Activated naive CD4-positive, alpha-beta T cell (primary cell): ENCODE measurements at places on chromosomes 1 and 21.

DNA sequence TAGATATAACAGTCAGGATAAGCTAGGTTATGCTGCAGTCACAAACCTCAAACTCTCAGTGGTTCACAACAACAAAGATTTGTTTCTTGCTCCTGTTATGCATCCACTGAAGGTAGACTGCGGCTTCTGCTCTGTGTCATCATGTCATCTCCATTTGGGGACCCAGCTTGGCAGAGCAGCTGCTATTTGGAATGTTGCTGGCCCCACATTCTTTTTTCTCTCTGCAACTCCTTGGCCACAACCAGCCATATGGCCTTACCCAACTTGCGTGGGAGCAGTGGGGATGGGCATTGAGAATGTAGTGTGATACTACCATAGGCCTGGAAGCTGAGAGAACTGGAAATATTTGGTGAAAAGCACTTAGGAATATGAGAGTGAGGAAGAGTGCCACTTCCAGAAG is 26.4 kb downstream of the AGO4 start:
- DNase-seq = no peak

GRCh38 chr1:206049919-206050600 is 2.9 kb upstream of the RHEX start:
- DNase-seq = no peak

- DNase-seq = no peak
These were observed 53.8 kb upstream of the LMO4 start for GRCh38 chr1:87274851-87275250.

- no peak for DNase-seq
These were observed 36.7 kb upstream of the IL20 start for GRCh38 chr1:206828765-206829164.

DNA sequence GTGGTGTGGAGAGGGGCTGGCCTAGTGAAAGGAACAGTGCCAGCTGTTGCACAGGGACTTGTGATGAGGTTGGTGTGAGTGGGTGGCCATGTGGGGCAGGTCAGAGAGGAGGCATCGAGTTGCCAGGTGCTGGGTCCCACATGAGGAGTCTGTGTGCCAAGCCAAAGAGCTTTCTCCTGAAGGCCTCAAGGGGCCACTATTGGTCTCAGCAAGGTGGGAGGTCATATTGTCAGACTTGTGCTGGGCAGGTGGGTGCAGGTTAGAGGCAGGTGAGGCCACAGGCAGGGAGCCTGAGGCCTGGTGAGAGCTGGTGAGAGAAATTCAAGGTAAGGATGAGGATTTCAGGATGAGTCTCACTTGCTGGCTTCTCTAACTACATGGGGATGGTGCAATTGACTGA is 256.8 kb downstream of the DISC1 start:
- no peak for DNase-seq

GRCh38 chr1:166906647-166907046 is 30.6 kb upstream of the TADA1 start:
- no peak for DNase-seq

- peak; percentile 3 for DNase-seq
These were observed 124.5 kb downstream of the ZNF648 start for GRCh38 chr1:181936768-181937581.

GRCh38 chr1:19330449-19331135 is 18.5 kb downstream of the SLC66A1 start:
- no peak for DNase-seq

- no peak for DNase-seq
These were observed 52.5 kb downstream of the ANGPTL1 start for GRCh38 chr1:178818416-178818815.

DNA sequence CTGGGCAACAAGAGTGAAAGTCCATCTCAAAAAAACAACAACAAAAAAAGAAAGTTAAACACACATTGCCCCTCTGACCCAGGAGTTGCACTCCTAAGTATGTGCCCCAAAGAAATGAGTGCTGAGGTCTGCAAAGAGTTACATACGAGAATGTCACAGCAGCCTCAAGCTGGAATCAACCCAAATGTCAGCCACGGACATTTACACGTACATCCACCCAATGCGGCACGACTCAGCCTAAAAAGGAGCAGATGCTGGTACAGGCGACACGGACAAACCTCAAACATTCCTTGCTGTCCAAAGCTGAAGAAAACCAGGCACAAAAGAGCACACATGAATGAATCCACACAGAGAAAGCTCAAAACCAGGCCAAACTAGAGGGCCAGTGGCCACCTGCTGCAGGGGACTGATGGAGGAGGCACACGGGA is 46.8 kb upstream of the ECE1 start:
- DNase-seq = no peak

DNA sequence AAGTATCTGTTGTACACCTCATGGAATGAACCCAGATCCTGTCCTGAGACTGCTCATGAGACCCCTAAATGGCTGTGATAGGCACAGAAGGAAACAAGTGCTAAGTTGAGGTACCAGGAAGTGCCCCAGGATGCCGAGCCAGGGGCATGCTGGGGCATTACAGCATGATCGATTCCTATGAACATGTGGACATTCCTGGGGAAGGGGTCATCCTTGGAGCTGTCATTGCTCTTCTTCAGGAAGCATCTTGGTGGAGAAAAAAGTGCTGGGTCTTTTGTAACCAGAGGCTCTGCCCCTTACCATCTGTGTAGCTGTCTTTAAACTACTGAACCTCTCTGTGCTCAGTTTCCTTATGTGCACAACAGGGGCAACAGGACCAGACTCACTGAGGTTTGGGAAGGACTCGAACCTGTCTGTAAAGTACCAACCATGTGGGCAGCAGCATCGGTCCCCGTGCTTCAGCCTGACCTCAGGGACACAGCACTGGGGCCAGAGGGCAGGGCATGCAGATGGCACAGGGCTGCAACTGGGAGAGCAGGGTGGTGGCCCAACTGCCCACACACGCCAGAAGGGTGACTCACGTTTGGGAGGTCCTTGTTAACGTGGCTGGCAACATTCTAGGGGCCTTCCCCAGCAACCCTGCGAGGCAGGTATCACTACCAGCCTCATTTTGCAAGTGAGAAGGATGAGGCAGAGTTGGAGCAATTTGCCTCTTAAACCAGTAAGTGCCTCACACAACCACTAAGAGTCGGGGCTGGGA is 142.3 kb upstream of the EDN2 start:
- DNase-seq = no peak

DNA sequence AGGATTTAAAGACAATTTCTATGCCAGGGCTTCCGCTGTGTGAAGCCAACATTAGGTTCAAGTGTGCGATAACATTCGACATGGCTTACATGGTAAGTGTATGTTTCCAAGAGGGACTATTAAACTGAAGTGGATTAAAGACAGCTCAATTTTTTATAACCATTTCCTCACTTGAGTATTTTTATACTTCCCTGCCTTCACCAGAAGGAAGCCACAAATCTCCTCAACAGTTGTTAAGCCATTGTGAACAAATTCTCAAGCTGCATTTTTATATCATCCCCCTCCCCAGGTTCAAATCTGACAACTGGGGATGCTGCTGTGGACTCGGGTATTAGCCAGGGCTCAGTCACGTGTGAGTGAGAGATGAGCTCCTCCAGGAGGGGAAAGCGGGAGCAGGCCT is 116.3 kb downstream of the RHOU start:
- DNase-seq = no peak

DNA sequence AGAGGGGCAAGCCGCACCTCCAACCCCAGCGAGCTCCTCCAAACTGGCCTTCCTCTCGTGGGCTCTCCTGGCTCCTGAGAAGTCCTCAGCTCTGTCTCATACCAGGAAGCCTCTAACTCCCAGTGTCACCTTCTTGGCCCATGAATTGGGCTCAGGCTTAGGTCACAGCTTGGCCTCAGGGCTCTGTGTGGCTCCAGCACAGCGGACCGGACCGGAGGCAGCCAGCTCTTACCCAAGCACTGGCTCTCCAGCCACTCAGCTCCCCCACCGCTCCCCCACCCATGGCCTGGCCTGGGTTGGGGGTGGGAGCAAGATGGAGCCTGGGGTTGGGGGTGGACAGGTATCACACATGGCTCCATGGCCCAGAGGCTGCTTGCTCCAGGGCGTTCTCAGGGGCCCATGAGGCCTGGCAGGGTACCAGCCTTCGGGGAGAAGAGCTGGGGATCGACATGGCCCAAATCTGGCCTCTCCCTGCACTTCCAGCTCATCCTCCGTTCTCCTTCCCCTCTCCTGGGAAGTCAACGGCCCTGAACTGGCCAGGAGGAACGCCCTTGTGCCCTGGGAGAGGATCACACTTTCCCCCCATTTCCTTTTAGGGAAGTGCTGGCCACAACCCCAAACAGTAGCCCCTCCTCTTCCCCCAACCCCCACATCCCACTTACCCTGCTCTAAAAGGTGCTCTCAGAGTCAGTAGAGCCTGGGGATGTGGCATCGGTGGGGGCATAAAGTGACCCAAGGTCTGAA is 97.5 kb downstream of the CASZ1 start:
- no peak for DNase-seq

DNA sequence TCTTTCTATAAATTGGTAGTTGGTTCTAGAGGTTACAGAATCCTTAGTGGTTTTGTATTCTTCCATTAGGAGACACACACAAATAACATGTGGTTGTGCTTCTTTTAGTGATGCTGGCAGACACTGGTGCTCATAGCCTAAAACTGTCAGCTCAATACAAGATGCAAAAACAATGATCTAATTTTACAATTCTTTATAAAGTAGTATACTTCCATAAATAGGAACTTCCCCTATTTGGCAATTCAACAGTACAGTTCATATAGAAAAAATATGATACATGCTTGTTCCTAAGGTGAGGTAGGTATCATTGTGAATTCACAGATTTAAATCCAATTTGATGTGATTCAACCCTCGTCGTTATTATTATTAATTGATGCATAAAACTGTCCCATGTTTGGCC is 20.8 kb upstream of the CCDC17 start:
- DNase-seq = no peak

DNA sequence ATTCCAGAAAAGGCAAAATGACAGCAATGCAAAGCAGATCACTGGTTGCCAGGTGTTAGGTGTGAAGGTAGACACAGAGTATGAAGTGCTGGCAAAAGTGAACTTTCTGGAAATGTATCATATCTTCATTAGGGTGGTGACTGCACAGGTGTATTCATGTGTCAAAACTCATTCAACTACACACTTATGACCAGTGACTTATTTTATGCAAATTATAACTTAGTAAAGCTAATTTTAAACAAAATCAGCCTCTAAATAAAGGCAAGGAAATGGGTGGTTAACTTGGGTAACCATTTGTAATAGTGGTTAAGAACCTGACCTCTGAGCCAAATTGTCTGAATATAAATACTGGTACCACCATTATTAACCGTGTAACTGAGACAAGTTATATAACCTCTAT is 7.4 kb downstream of the COP1 start:
- no peak for DNase-seq

GRCh38 chr1:85062425-85063026 is 14.2 kb upstream of the MCOLN3 start:
- no peak for DNase-seq

GRCh38 chr1:31872658-31873636 is 57.1 kb upstream of the SPOCD1 start:
- no peak for DNase-seq

GRCh38 chr1:191125950-191126349 is 648.3 kb upstream of the BRINP3 start:
- no peak for DNase-seq

DNA sequence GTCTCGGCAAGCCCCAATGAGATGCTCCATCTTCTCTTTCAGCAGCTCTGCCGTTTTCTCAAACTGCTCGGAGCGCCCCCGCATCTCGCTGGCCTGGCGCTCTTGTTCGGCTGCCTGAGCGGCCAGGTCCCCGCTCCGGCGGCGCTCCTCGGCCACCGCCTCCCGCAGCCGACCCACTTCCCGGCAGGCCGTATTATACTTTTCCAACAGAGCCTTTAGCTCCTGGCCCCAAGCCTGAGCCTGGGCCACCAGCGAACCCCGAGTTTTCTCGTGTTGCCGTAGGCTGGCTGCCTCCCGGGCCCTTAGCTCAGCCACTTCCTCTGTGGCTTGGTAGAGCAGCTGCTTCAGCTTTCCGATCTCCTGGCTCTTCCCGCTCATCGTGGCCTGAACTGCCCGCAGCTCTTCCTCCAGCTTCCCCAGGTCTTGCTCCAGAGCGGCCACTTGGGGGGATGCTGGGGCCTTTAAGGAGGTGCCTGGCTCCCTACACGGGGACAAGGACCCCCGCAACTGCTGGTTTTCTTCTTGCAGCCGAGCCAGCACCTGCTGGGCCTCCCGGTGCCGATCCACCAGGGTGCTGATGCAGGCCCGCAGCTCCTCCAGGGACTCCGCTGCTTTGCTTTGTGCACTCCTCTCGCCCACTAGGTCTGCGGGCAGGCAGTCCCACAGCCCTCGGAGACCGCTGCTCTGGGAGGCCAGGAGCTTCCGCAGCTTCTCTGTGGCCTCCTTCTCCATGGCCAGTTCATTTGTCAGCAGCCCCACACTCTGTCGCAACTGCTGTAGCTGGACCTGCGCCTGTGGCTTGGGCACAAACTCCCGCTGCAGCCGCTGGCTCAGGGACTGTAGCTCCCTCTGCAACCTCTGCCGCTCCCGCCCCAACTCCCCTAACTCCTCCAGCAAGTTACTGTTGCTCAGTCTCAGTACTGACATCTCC is 13.4 kb upstream of the PIAS3 start:
- peak; percentile 29 for DNase-seq

DNA sequence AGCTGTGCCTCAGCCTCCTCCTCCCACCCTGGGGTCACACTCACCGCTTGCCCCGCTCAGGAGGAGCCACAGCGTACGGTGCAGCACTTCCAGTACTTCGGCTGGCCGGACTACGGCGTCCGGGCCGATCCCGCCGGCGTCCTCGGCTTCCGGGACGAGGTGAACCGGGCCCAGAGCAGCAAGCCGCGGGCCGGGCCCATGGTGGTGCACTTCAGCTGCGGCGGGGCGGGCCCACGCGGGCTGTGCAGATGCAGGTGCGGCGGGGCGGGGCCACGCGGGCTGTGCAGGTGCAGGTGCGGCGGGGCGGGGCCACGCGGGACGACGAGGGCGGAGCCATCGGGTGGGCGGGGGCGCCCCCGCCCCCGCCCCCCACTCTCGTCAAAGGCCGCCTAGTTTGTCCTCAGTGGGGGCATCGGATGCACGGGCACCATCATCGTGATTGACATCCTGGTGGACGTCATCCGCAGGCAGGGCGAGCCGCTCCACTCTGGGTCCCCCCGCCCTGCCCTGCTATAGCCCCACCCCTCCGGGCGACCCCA is 5.5 kb downstream of the RNF223 start:
- peak; percentile 17 for DNase-seq

DNA sequence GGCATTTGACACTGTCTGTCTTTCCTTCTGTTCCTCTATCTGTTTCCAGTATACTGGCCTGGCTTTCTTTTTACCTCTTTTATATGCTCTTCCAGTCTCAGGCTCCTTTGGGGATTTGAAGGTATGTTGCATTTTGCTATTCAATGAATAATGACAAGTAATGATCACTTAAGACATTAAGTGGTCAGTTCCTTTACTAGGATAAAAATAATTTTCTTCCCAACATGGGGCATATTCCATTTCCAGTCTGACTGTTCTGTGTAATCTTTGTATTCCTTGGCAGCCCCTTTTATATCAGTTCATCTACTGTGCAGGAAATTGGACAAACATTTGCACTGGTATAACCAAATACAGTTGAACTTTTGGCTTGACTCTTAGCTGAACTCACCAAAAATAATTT is 15.6 kb downstream of the METTL18 start:
- DNase-seq = no peak
